Pancreas (tissue), 10 donors: ENCODE measurements at places on chromosomes 2 and 18.

- DNase-seq = no peak
Observed at GRCh38 chr18:63131106-63131958, 188.2 kb downstream of the BCL2 start.

- DNase-seq = no peak
Observed at GRCh38 chr2:159371506-159371905, 85.0 kb upstream of the WDSUB1 start.

DNA sequence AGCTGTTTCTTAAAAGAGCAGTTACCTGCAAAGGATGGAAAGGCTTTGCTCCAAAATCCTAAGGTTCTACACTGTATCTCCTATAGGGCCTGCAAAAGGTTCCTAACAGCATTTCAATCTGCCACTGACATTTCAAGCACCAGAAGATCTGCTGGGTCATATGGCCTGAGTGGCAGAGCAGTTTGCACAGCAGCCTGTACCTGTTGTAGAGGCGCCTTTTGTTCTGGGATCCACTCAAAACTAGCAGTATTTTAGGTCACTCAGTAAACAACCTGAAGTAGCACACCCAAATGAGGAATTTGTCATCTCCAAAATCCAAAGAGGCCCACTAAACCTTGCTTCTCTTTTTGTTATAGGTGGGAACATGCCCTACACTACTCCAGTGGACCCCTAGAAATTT is 6.2 kb downstream of the FAM210A start:
- DNase-seq = no peak

DNA sequence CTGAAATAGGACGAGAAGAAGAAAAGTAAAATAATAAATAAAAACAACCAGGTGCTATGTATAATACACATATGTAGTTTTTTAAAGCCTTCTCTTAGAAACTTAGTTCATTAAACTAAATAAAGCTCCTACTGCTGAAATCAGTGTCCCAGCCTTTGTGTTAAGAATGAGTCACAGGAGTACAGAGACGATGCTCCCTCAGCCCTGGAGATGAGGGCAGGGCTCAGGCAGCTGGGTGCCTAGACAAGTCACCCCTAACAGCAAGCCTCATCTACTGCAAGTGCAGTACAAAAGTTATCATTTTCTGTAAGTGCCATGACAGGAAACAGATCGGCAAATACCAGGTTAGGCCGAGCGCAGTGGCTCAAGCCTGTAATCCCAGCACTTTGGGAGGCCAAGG is 18.2 kb downstream of the KIDINS220 start:
- DNase-seq = no peak

DNA sequence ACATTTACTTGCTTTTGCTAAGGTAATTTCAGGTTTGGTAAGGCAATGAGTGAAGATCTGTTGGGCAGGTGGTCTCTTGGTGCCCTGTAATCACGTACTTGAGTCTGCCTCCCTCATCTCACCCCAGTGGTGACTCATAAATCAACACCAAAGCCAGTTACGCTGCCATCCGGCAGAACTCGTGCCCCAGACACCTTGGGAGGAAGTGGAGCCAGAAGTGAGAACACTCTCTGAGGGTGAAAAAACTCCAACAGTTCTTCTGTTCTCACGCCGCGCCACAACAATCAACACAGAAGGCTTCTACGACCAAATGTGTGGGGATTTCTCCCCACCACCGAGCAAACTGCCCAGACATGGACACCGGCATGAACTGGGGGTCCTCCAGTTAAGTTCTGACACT is 206.2 kb downstream of the ARL4C start:
- DNase-seq = no peak

DNA sequence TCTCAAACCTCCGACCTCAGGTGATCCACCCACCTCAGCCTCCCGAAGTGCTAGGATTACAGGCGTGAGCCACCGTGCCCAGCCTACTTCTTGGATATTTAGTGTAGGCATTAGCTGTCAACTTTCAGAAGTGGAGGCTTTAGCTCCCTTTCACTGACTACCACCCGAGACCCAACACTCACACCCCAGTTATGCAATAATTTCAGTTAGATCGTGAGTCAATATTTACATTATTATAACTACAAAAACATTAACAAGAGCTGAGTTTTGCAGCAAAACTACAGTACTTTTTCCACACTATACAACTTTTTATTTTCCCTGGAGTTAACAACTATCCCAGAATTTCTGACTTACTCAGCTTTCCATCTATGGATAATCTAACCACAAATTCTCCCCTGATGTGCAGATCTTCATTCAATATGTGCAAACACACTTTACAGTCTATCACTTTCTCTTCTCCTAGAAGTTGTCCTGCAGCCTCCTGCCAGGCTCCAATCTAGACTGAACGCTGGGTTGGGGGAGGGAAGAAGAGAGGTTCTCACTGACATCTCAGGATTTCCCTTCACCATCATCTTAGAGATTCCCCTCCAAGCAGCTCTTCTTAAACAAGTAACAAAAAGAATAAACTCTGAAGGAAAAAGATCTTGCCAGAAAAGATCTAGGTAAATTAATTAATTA is 10.1 kb downstream of the TBC1D8 start:
- peak; percentile 24 for DNase-seq

- no peak for DNase-seq
Observed at GRCh38 chr2:143146815-143147530, 17.8 kb downstream of the ARHGAP15 start.

DNA sequence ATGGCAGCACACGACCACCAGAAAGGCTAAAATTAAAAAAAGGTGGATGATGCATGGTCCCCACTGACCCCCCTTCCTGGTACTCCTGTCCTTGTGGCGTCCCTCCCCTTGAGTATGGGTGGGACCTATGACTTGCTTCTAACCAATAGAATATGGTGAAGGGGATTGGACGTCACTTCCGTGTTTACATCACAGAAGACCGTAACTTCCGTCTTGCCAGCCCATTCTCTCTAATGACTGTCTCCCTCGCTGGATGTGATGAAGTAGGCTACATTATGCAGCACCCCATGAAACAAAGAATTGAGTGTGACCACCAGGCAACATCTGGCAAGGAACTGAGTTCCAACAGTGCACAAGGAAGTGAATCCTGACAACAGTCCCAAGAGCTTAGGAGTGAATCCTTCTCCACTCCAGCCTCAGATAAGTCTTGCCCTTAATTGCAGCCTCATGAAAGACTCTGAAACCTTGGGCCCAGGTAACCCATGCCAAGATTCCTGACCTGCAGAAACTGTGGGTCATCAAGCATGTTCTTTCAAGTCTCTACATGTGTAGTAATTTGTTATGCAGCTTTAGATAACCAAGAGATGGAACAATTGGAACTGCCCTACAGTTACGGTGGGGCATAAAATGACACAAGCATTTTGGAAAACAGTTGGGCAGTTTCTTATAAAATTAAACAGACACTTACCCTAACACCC is 80.1 kb upstream of the NPAS2 start:
- DNase-seq = no peak

- DNase-seq = no peak
Observed at GRCh38 chr2:235859651-235860050, 308.5 kb downstream of the GBX2 start.

DNA sequence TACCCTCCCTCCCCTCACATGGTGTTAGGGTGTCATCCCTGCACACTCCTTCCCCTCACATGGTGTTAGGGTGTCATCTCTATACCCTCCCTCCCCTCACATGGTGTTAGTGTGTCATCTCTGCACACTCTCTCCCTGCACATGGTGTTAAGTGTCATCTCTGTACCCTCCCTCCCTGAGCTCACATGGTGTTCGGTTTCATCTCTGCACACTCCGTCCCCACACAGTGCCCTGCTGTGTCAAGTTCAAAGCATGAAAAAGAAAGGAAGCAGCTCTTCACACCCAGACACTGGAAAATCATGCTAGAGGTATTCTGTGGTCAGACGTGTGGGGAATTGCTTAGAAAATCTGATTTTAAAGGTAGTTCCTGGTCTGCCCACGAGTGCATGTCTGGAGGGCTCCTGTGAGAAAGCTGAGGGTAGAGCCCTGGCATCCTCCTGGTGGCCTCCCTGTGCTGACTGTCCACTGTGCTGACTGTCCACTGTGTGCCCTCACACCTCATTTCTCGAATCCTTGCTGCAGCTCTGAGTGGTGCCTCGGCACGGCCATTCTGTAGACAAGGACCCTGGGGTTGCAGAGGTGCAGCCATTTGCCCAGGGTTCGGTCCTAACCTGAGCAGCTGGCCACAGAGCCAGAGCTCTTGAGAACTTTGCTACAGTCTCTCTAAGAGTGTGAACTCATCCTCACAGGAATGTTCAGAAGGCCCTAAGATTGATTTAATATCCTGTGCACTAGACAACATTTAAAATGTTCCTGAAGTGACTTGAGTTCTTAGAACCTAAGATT is 69.1 kb upstream of the NFATC1 start:
- peak; percentile 44 for DNase-seq

- DNase-seq = no peak
Observed at GRCh38 chr2:219656526-219656925, 29.1 kb downstream of the SLC4A3 start.

GRCh38 chr2:7691961-7692656 is 774.9 kb downstream of the RNF144A start:
- no peak for DNase-seq

- DNase-seq = peak; percentile 52
Observed at GRCh38 chr2:20350041-20350712, 467 bp downstream of the PUM2 start.

GRCh38 chr2:69387770-69388481 is 899 bp upstream of the GFPT1 start:
- DNase-seq = no peak

- no peak for DNase-seq
Observed at GRCh38 chr18:41034413-41034812, 920.6 kb upstream of the PIK3C3 start.

DNA sequence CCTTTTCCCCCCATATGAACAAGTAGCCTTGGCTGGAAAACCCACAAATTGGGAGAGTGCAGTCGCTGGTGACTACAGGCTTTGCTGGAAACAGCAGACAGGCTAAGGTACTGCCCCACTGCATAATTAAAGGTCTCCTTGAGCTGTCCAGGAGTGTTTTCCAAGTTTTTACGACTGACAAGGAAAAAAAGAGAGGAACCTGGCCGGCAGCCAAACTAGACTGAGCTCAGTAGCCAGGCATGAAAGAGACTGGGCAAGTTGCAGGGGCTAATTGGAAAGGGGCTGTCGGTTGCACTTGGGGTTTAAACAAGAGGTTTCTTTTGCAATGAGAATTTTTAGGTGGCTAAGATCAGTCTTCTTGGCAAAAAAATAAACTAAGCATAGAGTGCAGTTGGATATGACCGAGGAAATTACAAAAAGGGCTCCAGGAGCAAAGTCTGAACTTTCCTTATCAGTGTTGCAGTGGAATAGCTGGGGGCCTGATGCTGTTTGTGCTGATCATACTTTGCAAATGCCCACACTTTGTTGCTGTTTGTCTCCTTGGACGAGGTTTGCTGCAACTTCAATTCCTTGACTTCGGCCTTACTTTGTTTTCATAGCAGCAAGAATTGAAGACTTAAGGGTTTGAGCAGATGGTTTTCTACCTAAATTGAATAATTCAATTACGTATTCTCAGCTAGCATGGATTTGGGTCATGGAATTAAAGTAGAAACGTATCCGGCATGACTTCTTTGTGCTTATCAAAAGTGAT is 2.1 kb downstream of the GULP1 start:
- DNase-seq = peak; percentile 70

GRCh38 chr18:37539236-37539635 is 26.4 kb downstream of the CELF4 start:
- no peak for DNase-seq

DNA sequence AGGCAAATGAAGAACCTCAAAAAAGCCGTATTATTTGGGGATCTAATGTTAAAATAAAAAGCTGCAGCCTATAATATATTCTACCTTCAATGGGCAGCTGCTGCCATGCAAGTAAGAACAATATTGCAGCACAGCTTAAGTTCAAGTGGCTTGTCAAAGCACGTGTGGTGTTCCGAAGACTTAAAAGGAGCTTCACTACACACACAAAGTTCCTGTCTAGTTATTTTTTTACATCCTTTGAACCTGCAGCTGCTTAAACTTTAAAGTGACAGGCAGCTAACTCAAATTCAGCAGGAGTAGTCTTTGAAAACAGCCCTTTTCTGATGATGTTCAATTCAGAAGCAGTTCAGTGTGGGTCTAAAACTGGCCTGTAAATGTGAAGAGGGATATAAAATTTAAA is 85.8 kb upstream of the XIRP2 start:
- no peak for DNase-seq

DNA sequence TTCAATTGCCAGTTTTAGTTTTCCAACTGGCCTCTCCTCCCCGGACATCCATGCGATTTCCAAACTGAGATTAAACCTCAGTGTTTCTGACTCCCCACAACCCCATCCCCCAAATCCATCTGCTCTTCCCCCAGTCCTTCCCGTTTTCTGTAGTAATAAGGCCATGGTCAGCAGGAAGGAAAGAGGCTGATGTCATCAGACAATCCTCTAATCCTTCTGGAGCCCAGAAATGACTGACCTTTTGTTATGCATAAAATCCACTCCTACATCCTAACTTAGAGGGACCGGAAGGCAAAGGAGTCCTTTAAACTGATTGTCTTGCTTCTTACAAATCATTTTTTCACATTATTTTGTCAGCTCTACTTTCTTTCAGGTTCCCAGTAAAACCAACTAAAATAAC is 155.8 kb downstream of the INO80D start:
- no peak for DNase-seq

DNA sequence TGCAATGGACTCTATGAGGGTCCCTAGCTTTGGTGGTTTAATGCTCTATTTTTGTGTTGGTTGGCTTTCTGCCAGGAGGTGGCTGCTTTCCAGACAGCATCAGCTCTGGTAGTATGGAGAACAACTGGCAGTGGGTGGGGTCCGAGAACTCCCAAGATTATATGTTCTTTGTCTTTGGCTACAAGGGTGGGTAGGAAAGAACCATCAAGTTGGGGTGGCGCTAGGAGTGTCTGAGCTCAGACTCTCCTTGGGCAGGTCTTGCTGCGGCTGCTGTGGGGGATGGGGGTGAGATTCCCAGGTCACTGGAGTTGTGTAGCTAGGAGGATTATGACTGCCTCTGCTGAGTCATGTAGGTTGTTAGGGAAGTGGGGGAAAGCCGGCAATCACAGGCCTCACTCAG is 976.1 kb upstream of the GYPC start:
- DNase-seq = no peak

DNA sequence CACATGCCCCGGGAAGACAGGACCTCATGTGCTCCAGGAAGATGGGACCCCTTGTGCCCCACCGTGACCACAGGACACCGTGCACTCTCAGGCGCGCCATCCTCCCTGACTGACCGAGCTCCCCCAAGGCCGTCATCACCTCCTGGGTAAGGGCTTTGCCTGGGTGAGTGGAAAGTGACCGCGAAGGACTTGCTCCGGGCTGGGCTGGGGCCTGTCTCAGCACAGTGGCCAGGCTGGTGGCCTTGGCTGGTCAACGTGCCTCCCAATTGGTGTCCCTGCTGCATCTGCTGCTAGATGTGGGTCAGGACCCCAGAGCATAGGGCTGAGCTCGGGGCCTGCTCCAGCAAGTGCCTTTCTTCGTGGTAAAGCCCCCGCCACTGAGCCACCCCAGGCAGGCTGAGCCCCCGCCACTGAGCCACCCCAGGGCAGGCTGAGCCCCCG is 69.7 kb upstream of the CTDP1 start:
- DNase-seq = peak; percentile 62

GRCh38 chr2:237723602-237724001 is 75.0 kb upstream of the RBM44 start:
- peak; percentile 48 for DNase-seq
